ENCODE measurements at places on chromosomes 6 and 20.

DNA sequence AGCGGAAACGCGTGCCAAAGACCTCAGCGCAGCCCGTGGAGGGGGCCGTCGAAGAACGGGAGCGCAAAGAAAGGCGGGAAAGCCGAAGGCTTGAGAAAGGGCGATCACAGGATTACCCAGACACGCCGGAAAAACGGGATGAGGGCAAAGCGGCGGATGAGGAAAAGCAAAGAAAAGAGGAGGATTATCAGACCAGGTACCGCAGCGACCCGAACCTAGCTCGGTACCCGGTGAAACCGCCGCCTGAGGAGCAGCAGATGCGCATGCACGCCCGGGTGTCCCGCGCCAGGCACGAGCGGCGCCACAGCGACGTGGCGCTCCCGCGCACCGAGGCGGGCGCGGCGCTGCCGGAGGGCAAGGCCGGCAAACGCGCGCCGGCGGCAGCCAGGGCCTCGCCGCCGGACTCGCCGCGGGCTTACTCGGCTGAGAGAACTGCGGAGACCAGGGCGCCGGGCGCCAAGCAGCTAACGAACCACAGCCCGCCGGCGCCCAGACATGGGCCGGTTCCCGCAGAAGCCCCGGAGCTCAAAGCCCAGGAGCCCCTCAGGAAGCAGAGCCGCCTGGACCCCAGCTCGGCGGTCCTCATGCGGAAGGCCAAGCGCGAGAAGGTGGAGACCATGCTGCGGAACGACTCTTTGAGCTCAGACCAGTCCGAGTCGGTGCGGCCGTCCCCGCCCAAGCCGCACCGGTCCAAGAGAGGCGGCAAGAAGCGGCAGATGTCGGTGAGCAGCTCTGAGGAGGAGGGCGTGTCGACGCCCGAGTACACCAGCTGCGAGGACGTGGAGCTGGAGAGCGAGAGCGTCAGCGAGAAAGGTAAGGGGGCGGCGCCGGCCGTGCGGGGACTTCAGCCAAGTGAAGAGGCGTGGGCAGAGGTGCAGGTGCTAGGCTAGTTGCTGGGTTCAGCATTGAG, 296.2 kb downstream of the RIMS1 start:
- peak; percentile 29 for DNase-seq

GRCh38 chr6:11494786-11495564, 42.6 kb upstream of the TMEM170B start:
- DNase-seq, result no peak

DNA sequence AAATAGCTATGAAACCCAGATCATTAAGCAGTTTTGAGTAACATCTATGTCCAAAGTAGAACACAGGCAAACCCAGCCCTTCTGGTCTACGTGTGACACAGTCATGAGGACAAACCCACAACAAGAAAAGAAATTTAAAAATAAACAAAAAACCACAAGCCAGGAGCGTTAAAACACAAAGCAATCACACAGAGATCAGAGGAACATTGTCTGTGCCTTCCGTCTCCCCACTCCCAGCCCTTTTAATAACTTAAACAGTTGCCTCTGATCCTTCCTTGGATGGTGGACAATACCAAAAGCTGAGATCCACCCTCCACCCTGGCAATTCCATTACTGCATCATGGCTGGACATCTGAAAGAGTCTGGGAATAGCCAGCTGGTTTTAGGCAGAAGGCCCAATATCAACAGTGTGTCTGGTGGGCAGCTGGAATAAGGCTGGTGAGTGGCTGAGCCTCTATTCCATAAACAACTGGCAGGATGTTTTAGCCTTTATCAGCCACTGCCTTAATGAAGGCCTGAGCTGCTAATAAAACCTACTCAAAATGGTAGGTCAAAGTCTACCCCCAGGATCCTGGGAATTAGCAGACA, 15.7 kb upstream of the LAMA4 start:
- DNase-seq, result no peak

- peak; percentile 74 for DNase-seq
These were observed 6.8 kb upstream of the PI16 start for GRCh38 chr6:36947570-36948351.

DNA sequence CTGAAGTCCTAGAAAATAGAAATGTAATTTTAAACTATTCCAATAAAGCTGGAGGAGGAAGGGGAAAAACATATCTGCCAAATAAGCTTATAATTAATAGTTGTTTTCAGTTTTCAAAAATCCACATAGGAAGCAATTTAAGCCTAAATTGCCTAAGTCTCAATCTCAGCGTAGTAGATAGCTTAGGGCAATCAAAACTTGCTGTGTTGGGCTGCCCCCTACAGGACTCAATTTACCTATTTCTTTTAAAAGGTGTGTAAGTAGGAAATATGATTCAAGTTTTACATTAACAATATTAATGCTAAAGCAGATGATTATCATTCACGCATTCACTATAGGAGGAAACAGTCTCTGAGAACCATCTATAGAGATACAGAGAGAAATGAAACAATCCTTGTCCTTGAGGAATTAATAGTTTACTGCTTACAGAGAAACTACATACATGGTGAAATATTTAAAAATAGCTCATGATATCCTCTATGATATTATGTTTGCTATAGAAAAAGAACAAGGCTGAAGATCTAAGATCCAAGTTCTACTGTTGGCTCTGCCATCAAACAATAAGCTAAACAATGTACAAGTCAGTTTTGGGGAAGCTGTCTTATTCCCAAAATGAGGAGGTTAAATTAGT, 102.1 kb downstream of the ATG5 start:
- no peak for DNase-seq

Measured in substantia nigra (tissue), 51 donors.